Right atrium auricular region (tissue), 2 donors: ENCODE measurements at places on chromosomes 7 and 10.

DNA sequence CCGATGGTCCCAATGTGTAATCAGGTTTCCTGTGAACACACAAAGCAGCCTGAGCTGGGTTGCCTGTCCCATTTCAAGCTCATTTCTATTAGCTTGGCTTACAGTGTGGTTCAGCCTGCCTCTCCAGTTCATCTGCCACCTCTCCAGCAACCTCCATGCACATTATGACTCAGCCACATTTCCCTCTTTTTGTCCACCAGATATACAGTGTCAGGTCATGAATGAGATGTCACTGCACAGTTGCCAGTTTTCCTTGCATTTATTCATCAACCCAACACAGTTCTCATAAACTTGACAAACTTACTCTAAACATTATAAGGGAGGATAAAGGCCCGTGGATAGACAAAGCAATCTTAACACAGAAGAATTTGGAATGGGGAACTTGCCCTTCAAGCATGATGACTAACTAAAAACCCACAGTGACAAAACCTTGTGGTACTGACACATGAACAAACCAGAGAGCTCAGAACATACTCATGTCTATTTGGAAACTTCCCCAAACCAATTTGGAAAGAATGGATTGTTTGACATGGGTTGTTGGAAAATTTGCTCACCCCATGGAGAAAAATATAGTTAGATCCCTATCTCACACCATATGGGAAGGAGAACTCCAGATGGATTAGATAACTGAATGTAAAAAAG, 2.5 kb upstream of the CFAP58 start:
- no peak for DNase-seq

GRCh38 chr7:34133983-34134782, 228.8 kb downstream of the BMPER start:
- peak; percentile 84 for DNase-seq

DNA sequence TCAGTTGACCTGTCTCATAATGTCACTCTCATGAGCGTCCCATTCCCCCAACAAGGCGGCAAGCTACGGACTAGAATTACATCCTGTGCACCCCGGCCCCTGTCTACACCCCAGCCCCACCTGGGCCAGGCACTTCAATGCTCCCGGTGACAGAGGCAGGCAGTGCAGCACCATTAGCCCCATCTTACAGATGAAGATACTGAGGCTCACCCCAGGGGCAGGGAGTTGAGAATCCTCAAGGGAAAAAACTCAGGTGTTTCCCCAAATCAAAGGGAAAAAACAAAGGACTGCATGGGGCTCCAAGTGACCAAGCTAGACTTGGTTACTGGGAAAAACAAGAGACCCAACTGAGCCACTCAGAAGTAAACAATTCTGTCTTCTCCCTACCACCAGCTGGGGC, 4.5 kb downstream of the DLG5 start:
- DNase-seq: no peak

DNA sequence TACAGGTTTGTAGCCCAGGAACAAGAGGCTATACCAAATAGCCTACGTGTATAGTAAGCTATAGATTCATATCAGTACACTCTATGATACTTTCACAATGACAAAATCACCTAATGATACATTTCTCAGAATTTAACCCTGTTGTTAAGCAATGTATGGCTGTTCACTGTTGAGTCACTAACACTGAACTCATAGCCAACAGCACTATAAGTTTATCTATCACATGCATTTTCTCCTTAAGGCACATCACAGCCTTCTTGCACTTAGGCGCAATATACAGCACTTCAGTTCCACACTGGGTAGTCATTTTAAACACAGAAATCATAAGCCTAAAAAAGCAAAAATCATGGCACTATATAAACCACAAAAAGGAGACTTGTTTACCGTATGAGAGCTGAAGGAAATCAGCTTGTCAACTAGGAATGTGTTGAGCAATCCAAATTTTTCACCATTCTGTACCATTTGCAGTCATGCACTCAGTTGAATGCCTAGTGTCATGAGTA, 45.6 kb downstream of the ZNF438 start:
- DNase-seq: no peak

GRCh38 chr7:116329686-116330503, 119.6 kb downstream of the TES start:
- DNase-seq: no peak

GRCh38 chr7:70595755-70596597, 536.0 kb upstream of the GALNT17 start:
- no peak for DNase-seq

GRCh38 chr10:75089634-75090033, 21.8 kb upstream of the SAMD8 start:
- DNase-seq: no peak
